Fibroblast of villous mesenchyme (primary cell): ENCODE measurements at places on chromosomes 5 and 9.
A peak's percentile ranks its signal among the peaks of the same experiment; 100 is the strongest.

DNA sequence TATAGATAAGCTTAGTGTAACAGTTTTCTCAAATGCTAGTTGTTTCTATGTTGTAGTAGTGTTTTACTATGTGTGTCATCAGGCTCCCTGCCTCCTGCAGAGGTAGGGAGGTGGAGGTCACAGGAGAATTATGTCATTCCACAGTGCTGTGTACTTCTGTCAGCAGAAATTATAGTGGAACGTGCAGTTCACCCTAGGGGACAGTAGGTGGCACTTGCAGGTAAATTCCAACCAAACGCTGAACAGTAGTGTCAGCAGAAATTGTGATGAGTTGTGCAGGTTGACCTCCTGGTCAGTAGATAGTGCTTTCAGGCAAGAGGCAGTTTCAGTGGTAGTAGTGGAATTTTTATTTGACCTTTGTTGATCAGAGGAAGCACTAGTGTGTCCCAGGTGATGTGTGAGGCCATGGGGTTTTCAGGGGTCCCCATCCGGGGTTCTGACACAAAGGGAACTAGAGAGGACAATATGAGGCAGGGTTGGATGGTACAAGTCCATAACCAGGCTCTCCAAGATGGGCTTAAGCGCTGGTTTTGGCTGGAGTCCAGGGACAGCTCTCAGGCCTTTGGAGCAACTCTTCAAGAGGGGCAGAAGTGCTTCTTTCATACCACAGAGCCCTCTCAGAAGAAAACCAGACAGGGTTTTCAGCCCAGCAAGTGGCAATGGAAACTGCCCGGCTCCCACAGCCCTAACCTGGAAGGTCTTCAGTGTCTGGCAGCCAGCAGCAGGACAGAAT, 402.9 kb downstream of the CYLC2 start:
- peak; percentile 11 for DNase-seq

DNA sequence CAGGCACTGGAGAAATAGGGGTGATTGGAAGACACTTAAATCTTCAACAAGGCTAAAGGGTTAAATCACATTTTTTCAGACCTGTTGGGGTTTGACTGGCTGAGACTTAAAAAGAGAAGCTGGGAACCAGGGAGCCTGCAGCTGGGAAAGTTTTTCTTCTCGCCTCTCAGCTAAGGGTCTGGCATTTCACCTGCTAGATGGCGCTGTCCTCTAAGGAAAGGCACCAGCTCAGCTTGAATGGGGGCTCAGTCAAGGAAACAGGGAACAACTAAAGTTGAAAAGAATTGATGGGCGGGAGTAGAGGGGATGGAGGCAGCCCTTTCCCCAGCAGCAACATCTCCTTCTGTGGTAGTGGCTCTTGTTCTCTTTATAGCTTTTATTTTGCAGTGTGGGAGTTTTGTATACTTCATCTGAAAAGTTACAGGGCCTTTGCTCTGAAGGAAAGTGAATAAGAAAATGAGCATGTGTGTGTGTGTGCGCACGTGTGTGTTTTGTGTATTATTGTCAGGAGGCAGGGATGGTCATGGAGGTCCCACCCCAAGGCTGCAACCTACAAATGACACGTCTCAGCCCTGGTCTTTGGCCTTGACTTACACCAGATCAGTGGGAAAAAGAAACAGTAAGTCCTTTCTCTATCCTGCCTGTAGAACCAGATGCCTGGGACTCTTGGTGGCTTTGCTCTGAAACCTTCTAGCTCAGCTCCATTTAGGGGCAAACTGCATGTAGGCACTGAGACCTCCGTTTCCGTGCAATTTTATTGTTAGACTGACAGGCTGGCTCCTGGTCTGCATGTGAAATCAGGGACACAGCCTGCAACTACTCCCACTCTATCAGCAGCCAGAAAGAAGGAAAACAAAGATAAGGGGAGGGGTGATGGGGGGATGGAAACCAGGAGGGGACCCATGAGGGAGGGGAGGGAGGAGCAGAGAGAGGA, 316.2 kb upstream of the CLINT1 start:
- DNase-seq: peak; percentile 69

DNA sequence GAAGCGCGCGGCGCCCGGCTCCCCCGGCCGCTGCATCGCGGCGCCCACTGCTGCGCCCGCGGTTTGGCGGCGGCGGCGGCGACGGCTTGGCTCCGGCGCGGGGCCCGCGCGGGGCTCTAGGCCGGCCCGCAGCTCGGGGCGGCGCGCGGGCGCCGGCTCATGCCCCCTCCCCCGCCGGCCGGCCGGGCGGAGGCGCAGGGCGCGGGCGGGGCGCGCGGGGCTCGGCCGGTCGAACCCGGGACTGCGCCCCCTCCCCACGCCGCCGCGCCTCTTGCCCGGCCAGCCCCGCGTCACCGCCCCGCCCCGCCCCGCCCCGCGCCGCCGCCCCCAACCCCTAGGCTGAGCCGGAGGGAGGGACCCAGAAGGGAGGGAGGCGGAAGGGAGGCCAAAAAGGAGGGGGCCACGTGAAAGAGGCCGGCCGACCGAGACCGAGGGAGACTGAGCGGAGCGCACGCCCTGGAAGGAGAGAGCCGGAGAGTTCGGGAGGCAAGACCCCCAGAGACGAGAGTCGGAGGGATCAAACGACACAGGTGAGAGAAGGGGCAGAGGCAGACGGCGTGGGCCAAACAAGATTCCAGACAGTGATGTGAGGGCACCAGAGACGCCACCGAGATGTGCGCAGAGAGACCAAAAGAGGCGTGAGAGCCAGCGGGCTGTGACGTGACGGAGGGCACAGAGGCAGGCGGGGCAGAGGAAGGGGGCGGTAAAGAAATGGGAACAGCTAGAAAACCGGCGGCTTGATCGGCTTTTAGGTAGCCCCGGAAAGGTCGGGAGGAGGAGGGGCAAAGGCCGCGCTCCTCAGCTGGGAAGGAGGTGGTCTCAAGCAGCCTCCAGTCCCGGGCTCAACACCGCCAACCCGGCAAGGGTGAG, at the start of gene BARX1:
Gene BARX1, minus strand, starts transcription at position 245 of the 870 bp plus-strand sequence. Its CDS starts 209 bp downstream, at position 36.
- no peak for DNase-seq

GRCh38 chr9:27395484-27395921, 98.6 kb upstream of the EQTN start:
- peak; percentile 19 for DNase-seq

GRCh38 chr5:38164776-38165399, 93.5 kb upstream of the EGFLAM start:
- DNase-seq: no peak

- no peak for DNase-seq
Measured at GRCh38 chr5:120140501-120140900, 323.6 kb upstream of the PRR16 start.

- DNase-seq: no peak
Measured at GRCh38 chr5:148781766-148782165, 44.6 kb upstream of the ADRB2 start.

GRCh38 chr9:125929846-125930245, 182.7 kb downstream of the PBX3 start:
- DNase-seq: no peak

DNA sequence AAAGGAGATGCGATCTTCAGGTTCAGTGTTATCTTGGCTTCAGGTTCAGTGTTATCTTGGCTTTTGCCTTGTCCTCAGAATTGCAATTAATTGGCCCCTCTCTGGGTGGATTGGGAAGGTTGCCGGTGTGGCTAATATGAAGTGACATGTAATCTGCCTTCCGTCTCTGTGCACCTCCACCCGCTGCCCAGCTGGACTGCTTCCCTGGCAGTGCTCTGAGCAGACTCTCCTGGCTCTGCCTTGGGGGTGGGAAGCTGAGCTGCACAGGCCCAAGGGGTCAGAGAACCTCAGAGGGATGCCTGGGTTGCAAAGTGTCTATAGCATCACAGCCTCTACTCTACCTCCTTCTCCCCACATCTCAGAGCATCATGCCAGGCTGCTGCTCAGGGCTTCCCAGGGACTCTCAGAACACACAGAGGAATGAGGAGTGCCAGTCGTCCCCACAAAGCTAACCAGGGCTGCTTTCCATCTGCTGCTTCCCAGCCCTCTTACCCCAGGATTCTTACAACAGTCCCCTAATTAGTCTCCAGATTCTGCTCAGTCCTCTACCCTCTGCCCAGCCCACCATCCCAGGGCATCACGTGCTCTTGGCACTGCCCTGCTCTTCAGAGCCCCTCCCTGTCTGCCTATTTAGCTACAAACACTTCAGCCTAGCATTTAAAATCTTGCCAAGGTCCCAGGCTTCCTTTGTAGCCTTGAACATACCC, 54.4 kb upstream of the AFAP1L1 start:
- no peak for DNase-seq

DNA sequence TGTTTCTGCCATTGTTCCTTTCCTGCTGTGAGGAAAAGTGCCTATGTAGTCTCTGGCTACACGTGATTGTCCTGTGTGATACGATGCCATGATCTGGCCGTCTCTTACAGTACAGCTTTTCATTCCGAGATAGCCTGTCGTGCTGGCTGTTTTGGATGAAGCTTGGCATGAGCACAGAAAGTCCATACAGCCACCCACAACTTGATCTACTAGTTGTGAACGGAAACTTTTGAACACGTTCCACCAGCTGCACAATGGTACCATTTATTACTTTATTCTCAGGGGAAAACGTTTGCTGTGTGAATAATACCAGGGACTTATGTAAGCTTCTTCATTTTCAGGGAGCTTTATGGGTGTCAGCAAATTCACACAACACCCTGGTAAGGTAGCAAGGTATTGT, 217.6 kb upstream of the ANKRD55 start:
- no peak for DNase-seq

- DNase-seq: no peak
Measured at GRCh38 chr9:131590449-131590848, 45.1 kb downstream of the PRRT1B start.

DNA sequence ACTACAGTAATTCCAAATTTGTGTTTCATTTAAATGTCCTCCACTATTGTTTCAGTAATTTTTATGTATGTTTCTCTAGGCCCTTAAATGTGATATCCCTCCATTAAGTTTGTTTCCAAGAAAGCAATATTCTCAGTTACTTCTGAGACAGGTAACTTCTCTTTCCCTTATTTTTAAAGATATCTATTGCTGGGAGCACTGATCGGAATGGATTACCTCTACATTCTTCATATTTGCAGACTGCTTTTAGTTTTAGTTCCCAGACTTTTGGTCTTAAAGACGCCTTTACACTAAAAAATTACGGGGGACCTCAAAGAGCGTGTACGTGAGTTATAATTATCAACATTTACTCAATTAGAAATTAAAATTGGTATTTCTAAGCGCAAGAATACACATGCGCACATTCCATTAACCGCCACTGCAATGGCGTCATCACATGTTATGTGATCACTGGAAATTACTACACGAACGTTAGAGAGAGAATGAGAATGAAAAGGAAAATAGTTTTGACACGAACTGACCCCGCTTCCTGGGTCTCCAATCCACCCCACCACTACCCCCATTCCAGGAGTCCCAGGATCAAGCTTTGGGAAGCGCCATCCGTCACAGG, 519 bp upstream of the RAD50 start:
- DNase-seq: no peak

GRCh38 chr9:81671880-81672280, 17.5 kb downstream of the TLE1 start:
- no peak for DNase-seq

GRCh38 chr5:16568875-16569580, 47.8 kb downstream of the RETREG1 start:
- DNase-seq: no peak

GRCh38 chr5:178793151-178793550, 62.7 kb upstream of the ZNF354A start:
- DNase-seq: no peak

- peak; percentile 15 for DNase-seq
Measured at GRCh38 chr9:114769624-114770023, 36.2 kb downstream of the TNFSF15 start.

- no peak for DNase-seq
Measured at GRCh38 chr5:147482706-147483180, 27.1 kb downstream of the DPYSL3 start.

- no peak for DNase-seq
Measured at GRCh38 chr5:134565791-134566740, 40.6 kb downstream of the JADE2 start.

GRCh38 chr5:55231919-55232270, 1.5 kb downstream of the CCNO start:
- peak; percentile 31 for DNase-seq

DNA sequence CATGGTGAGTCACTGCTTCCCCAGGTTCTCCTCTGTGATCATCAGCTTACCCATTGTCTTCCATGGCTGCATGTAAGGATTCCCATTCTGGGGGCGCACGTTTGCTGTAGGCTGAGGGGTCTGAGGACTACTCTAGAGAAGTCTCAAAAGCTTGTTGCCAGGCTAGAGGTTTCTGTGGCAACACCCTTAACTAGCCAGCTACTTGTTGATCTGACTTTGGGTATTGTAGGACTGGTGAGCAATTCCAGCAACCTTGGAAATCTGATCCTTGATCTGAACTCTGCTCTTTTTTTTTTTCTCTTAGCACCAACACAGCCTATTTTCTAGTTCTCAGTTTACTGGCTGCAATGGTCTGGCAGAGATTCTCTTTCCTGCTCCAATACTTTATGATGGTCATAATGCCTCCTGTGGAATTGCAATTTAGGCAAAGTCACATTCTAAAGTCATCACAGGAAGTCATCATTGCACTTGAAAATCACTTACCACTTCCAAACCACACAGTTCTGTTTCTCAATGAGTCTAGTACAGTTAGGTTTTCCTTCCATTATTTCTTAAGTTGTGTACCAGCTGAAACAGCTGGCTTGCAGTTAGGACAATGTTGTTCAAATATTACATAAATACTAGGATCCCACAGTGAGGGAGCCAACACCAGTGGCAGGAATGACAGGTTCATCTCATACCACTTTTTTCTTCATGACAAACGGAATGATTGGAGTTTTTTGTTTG, 110.3 kb downstream of the SLC12A2 start:
- no peak for DNase-seq

DNA sequence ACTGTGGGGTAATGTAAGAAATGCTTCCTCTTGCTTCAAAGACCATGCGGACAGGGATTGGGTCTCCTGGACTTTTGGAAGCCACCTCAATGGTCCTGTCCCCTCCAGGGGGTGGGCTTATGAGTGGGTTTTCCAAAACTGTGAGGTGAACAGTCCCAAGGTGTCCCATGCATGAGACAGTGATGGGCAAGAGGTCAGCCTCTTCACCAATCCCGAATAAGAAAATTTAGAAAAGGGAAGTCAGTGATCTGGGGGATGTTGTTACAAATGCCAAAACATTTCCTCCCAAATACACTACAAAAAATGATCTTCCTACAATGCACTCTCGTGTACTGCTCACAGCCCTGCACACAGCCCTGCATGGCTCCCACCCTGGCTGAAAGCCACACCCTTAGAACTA, 215.7 kb upstream of the TBC1D2 start:
- no peak for DNase-seq

- DNase-seq: no peak
Measured at GRCh38 chr5:11298877-11299276, 537.8 kb upstream of the DAP start.

DNA sequence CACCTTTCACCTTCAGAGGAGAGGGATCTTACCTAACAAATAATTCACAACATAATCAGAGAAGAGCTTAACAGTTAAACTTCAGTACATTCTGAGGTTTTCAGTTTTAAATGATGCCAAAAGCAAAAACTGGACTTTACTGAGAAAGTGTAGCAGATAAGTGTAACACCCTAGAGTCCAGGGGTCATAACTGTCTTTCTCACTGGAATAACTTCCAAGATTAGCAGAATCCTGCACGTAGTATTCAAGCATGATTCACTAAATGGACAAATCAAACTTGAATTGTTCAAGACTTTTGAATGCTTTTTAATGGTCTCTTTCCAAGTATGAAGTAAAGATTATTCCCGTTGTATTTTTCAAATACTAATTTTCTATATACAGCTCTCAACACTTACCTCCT, 180.1 kb upstream of the NREP start:
- no peak for DNase-seq

- DNase-seq: no peak
Measured at GRCh38 chr5:14650052-14650451, 14.5 kb upstream of the OTULIN start.
